RKO (cell line): ENCODE measurements at places on chromosomes 5 and 9.
A peak's percentile ranks its signal among the peaks of the same experiment; 100 is the strongest.

GRCh38 chr9:133981958-133982681 is 10.0 kb downstream of the VAV2 start:
- DNase-seq = no peak

- no peak for DNase-seq
Observed at GRCh38 chr5:132114150-132115121, 40.8 kb downstream of the CSF2 start.

GRCh38 chr9:123282362-123283047 is 14.1 kb upstream of the STRBP start:
- DNase-seq = no peak

- no peak for DNase-seq
Observed at GRCh38 chr5:125005266-125005665, 258.8 kb upstream of the ZNF608 start.

GRCh38 chr9:37974506-37975173 is 70.7 kb upstream of the SLC25A51 start:
- no peak for DNase-seq

DNA sequence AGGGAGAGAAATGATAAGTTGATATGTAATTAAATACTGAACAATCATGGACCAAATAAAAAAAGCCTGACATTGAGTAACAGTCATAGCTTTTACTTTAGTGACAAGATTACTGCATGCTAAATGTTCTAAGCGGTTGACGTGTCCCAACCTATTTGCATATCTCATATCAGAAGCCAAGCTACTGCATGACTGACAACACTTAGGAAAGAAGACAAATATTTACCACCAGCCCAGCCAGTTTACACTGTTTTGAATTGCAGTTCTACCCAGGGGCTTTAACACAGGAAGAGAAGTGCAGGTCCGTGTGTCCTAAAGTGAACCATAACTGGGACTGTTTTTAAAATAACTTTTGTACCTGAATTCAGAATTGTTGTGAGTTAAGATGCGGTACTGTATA is 219.9 kb downstream of the PRDM9 start:
- no peak for DNase-seq

- DNase-seq = peak; percentile 76
Observed at GRCh38 chr9:135908093-135908753, 877 bp upstream of the CAMSAP1 start.

DNA sequence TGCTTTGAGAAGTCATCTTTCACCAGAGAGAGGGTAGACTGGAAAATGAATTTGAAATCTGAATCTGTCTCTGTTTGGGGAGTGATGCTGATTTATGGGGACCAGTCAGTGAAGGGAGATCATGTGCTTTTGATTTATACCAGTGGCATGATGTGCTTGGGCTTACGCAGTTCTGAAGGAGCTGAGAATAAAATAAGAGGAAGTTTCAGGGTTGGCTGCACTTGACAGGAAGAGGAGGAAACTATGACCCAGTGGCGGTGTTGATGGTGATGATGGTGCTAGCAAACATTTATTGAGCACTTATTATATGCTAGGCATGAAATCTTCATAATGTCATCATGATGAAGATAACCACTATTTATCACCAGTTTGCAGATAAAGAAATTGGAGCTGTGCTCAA is 136.4 kb upstream of the GLRA1 start:
- DNase-seq = no peak

DNA sequence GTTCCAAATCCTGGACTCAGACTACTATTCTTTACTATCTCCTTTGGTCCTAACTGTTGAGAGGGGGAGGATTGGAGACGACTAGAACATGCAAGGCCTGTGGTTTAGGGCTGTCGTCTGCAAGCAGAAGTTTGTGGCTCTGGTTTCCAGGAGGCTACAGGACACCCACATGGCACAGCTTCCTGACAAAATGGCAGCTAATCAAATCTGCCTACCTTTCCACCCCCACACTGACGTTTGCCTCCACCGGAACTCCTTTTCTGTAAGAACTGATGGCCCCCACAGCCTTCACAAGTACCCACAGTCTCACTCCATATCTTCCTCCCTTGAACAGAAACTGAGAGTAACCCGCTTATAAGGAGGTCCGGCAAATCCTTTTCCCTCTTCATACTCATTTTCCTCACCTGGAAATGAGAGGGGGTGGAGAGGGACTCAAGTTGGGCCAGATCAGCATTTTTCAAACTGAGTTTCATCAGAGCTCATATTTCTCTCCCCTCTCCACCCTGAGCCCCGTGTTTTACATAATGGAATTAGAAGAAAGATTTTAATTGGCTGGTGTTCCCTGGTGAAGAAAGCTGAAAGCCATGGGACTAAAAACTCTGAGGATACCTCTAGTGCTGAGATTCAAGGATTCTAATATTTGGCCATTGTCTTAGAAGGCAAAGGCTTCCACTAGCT is 5.2 kb downstream of the SLC31A2 start:
- no peak for DNase-seq

- no peak for DNase-seq
Observed at GRCh38 chr9:110332766-110333165, 4.9 kb downstream of the TXNDC8 start.

DNA sequence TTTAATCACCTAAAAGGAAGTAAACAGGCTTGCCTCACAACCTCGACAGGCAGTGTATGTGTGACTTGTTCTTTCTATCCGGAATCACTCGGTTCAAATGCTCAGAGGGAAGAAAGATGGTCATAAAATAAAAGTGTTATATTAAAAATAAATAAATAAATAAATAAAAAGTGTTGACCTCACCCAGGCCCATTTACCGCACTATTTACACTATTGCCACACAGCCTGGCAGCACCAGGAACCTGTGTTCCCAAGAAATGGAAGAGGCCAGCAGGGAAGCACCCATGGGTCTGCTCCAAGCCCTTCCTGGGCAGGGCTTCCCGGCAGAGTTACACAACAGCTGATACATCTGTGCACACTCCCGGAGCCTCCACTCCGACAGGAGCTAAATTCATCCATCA is 127.9 kb downstream of the EFNA5 start:
- DNase-seq = no peak

GRCh38 chr5:22835686-22836085 is 17.5 kb downstream of the CDH12 start:
- peak; percentile 8 for DNase-seq

GRCh38 chr5:17436350-17436749 is 61.7 kb upstream of the TAF11L2 start:
- DNase-seq = no peak

GRCh38 chr9:97376902-97377301 is 35.0 kb upstream of the TDRD7 start:
- no peak for DNase-seq

GRCh38 chr9:115845648-115846312 is 307.8 kb upstream of the PAPPA start:
- DNase-seq = peak; percentile 28

- DNase-seq = no peak
Observed at GRCh38 chr9:104269996-104270963, 176.2 kb downstream of the SMC2 start.

GRCh38 chr9:109972026-109972882 is 192.3 kb downstream of the PALM2AKAP2 start:
- DNase-seq = no peak
